ENCODE measurements at places on chromosomes 3 and 15.
A peak's percentile ranks its signal among the peaks of the same experiment; 100 is the strongest.

DNA sequence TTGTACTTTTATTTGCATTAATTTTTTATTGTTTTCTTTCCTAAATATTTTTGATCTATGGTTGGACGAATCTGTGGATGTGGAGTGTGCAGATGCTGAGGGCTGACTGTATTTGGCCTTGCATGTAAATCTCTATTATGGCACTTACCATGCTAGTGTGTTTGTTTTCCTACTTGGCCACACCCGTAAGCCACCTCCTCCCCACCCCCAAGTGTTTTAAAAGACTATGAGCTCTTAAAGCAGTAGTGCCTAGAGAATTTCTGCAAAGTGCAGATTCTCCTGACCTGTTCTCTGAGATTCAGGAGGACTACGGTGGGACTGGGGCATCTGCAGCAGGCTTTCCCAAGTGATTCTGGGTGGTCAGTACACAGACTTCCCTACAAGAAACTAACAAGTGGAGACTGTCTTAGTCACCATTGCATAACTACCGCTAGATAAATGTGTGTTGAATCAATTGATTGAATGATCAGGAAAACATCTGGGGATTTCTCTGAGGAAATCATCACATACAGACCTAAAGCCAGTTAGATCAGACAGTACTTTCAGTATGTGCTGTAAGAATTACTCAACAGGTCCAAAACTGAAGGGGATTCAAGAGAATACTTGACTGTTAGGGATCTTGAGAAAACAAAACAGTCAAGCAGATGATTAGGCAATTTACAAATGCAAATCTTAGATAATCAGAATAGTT, 6.2 kb upstream of the TIPARP start:
- H3K36me3 ChIP-seq = no peaks in the 10 kb centered on the region
- H3K4me1 ChIP-seq = peaks cover 21% of the 10 kb centered on the region
- DNase-seq = peak; percentile 32

GRCh38 chr3:29763115-29763514, 482.2 kb downstream of the RBMS3 start:
- no peaks in the 10 kb centered on the region for H3K27me3 ChIP-seq
- DNase-seq = no peak
- H3K4me1 ChIP-seq = peaks cover 25% of the 10 kb centered on the region
- H3K4me3 ChIP-seq = no peak overlapping the region
- no peak overlapping the region for H3K27ac ChIP-seq

GRCh38 chr3:53223025-53223424, 32.8 kb downstream of the TKT start:
- H3K4me3 ChIP-seq = no peak overlapping the region
- no peak for DNase-seq
- H3K4me1 ChIP-seq = no peaks in the 10 kb centered on the region
- H3K27ac ChIP-seq = no peak overlapping the region

DNA sequence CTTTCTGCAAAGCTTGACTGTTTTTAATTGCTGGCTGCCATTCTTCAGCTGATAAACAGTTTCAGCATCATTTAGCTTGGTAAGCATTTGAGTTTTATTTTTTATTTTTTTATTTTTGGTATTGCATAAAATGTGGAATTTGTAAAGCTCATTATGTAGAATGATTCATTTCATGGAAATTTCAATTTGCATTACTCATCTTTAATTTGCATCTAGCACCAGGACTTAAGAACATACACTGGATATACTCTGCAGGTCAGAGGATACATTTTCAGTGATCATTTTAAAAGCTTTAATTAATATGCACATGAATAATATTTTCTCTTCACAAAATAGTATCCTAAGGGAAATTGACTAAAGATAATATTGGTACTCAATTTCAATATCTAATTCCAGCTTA, 732.4 kb upstream of the BCHE start:
- no peak overlapping the region for H3K4me3 ChIP-seq
- no peaks in the 10 kb centered on the region for H3K27me3 ChIP-seq
- DNase-seq = no peak
- no peak overlapping the region for H3K27ac ChIP-seq
- no peaks in the 10 kb centered on the region for H3K36me3 ChIP-seq

DNA sequence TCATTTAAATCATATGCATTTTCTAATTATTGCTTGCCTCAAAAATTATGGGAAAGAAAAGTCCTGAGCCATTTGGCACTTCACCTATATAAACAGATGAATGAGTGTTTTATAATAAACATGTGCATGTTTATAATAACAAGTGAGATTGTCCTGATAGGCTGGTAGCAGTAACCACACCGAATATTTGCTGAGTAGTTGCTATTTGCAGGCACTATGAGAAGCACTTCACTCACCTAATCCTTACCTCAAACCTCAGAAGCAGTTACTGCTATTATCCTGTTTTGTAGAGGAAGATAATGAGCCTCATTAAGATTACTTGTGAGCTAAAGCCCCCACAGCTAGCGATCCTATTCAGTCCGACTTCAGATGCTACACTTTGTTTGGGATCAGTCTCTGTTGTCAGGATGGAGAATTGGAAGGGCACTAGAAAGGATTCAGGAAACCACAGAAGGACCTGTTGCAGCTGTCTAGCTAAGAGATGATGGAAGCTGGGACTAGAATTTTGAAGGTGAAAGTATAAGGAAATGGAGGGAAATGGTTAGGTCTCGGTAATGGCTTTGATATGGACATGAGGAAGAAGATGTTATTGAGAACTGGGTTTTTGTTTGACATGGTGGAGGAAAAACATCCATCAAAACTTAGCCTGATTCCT, 28.4 kb upstream of the MAGI1 start:
- DNase-seq = no peak
- no peak overlapping the region for H3K4me3 ChIP-seq
- H3K27ac ChIP-seq = no peak overlapping the region
- H3K27me3 ChIP-seq = no peaks in the 10 kb centered on the region

DNA sequence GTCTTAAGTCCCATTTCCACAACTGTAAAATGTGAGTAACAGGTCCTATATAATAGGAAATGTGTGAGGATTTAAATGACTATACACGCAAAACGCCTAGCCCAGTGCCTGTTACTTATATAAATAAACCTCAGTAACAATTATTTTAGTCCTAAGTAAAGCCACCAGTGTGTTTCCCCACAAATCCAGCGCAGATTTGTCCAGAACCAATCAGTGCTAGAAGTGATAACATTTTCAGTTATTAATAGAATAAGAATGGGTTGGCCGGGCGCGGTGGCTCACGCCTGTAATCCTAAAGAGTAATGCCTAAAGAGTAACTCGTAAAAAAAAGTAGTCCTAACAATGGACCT, 561 bp downstream of the RPAP1 start:
- H3K27me3 ChIP-seq = no peaks in the 10 kb centered on the region
- H3K4me1 ChIP-seq = peaks cover 23% of the 10 kb centered on the region
- H3K4me3 ChIP-seq = peak overlapping the region; percentile 92
- DNase-seq = no peak

DNA sequence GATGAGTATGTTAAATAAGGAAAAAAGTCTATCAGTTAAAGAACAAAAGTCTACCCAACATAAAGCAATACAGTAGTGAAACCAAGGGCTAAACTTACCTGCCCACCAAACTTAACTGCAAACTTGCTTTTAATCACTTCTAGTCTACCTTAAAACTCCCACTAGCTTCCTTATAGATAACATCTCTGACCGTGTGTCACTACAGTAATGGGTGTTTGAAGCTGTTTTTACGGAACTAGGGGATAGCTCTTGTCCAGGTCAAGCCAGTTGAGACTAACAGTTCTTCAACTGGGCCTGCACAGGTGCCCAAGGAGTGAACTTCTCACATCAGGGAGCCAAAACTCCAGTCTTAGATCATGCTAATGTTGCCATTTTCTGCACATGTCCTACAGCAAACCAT, 132.3 kb downstream of the ZNF385D start:
- no peaks in the 10 kb centered on the region for H3K36me3 ChIP-seq
- no peak overlapping the region for H3K27ac ChIP-seq
- DNase-seq = no peak
- H3K4me1 ChIP-seq = peaks cover 14% of the 10 kb centered on the region

DNA sequence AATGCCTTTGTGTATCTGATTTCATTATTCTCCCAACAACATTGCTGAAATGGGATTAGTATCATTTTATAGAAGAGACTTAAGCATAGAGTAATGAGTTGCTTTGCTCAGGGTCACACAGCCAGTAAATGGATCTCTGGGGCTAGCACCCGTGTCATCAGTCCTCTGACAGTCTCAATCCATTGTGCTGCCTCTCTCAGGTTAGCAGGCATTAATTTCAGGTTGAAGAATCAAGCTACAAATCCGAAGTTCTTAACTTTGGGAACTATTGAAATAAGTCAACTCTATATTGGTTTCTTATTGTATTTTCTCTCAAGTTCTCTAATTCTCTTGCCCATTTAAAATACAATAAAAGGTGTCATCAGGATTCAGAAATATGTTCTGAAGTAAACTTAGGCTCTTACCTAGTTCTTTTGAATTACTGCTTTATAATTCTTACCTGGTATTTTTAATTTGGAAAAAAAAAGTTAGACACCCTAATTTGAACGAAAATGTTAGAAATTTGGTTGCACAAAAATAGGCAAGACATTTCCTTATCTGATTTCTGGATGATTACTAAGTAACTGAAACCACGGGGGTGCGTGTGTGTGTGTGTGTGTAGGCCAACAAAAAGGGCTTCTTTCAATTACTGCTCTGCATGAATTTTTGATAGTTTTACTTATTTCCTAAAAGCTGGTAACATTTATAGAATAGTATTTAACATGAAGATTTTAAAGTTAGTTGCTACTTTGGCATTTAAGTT, 189.8 kb downstream of the MBNL1 start:
- H3K4me1 ChIP-seq = no peaks in the 10 kb centered on the region
- H3K4me3 ChIP-seq = no peak overlapping the region
- DNase-seq = no peak
- peaks cover 38% of the 10 kb centered on the region for H3K36me3 ChIP-seq
- no peak overlapping the region for H3K27ac ChIP-seq
- H3K27me3 ChIP-seq = no peaks in the 10 kb centered on the region

GRCh38 chr3:170360466-170360865, 3.0 kb downstream of the SKIL start:
- H3K27me3 ChIP-seq = no peaks in the 10 kb centered on the region
- no peak for DNase-seq
- no peak overlapping the region for H3K4me3 ChIP-seq
- H3K4me1 ChIP-seq = peaks cover 48% of the 10 kb centered on the region

DNA sequence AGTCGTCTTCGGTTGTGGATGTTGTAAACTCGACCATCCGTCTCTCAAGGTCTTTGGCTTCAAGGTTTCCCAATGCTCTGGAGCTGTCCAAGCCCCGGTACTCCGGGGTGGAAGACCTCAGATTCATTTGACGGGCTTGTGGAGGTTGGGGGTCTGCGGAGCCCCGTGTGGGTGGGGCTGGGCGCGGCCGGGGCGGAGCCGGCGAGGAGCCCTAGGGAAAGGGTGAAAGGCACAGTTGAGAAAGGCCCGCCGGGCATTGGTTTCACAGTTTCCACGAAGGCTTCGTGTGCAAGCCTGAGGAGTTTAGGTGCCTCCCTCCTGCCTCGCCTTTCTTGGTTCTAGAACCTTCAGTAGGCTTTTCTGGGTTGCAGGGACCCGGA, 360 bp upstream of the MGA start:
- no peaks in the 10 kb centered on the region for H3K36me3 ChIP-seq
- no peaks in the 10 kb centered on the region for H3K27me3 ChIP-seq
- H3K27ac ChIP-seq = peak overlapping the region; percentile 76
- H3K4me3 ChIP-seq = peak overlapping the region; percentile 68
- peaks cover 35% of the 10 kb centered on the region for H3K4me1 ChIP-seq

- H3K27me3 ChIP-seq = no peaks in the 10 kb centered on the region
- H3K4me1 ChIP-seq = no peaks in the 10 kb centered on the region
- no peaks in the 10 kb centered on the region for H3K36me3 ChIP-seq
- DNase-seq = no peak
- no peak overlapping the region for H3K4me3 ChIP-seq
These were observed 75.4 kb downstream of the CLSTN2 start for GRCh38 chr3:140010391-140010790.

DNA sequence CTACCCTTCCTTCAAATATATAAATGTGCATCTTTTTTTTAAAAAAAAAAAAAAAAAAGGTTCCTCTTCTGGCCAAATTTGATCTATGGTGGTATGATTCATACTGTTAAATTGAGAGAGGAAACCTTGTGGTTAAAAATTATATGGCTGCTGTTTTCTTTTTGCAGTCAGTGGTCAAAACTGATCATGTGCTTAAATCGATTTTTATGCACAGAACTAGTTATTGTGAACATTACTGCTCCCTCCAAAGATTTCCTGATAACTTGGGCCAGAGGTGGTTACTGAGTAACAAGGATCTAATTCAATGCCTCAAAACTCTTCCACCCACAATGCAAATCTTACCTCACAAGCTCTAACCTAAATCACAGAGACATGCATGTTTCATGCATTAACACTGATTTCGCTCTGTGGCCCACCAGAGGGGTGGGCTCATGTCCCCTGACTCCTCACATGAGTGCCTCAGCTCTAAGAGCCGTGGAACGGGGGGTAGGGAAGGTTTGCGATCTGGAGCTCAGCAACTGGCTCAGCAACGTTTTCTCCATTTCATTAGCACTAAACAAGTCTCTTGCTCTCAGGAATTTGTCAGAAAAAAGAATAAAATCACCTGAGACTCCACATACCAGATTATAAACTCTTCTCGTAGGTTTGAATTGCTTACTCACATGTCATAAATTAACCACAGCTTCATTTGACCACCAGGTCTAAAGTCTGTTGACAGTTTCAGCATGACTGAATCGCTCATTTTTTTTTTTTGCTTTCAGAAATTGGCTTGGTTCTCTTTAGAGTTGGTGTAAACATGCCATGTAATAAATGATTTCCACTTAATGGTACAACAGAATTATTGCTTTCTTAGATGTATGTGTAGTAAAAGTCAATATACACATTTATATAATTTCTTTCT, 280.4 kb downstream of the CD47 start:
- peaks cover 2% of the 10 kb centered on the region for H3K36me3 ChIP-seq
- peak overlapping the region; percentile 34 for H3K4me3 ChIP-seq
- peaks cover 16% of the 10 kb centered on the region for H3K4me1 ChIP-seq
